Central memory CD4-positive, alpha-beta T cell (primary cell): ENCODE measurements at places on chromosomes 7 and 10.

- DNase-seq: no peak
These were observed 12.0 kb downstream of the YWHAG start for GRCh38 chr7:76346778-76347177.

GRCh38 chr7:18469316-18469715 lies 26.2 kb upstream of the HDAC9 start:
- DNase-seq: no peak

DNA sequence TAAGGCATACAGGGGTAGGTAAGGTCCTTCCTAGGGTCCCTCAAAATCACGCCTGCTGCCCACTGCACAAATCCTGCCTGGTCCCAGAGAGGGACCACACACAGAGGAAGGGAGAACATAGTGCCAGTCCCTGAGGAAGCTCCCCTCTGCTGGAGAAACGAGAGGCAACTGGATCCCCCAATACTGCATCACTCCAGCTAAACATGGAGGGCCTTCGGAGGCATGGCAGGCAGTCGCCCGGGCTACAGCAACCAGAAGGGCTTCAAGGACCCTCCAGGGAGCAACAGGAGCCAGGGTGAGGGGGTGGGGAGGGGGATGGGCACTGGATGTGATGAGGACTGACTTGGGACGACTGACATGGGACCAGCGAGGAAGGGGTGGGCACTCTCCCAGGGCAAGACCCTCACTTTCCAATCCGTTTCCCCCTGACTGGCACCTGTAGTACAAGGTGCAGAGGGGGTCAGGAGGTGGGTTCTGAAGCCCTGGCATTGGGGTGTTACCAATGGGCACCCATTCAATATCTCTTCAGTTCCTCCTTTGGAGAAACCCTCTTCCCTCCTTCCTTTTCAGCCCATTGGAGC lies 21.7 kb downstream of the DDIT4 start:
- no peak for DNase-seq

DNA sequence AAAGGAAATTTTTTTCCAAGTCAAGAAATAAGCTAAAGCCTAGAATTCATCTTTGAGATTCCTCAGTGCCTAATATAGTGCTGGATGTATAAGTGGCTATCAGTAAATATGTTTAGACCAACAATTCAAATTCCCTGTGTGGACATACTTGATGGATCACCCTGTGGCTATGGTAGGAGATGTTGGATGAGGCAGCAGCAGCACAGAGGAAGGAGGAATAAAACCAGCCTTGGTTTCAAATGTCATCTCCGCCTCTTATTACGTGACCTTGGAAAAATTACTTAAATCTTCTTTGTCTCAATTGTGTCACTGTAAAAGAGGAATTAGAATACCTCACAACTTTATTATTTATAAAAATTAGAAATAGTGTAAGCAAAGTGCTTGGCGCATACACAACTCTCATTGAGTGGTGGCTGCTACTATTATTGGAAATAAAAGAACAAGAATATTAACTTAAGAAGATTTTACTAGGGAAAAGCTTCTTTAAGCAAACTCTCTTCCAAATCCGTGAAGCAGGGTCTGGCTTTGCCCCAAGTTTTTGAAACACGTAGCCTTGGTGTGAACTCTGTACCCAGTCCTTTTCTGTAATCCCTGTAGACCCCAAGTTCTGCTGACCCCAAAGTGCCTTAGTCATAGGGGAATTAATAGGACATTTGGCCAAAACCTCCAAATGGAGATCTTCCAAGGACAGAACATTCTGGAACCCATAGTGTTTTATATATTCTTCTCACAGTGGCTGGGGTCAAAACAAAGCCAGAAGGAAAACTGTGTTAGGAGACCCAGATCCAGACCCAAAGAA lies 283.8 kb downstream of the PTEN start:
- no peak for DNase-seq

- no peak for DNase-seq
These were observed 156.7 kb downstream of the TWIST1 start for GRCh38 chr7:18960725-18961124.

GRCh38 chr7:159060440-159060839 lies 84.2 kb downstream of the VIPR2 start:
- DNase-seq: no peak

GRCh38 chr10:130864961-130865818 lies 446.3 kb downstream of the TCERG1L start:
- DNase-seq: no peak
